ENCODE measurements at places on chromosomes 13 and 19. TPM values are rescaled to one million over a fixed set of nuclear protein-coding genes. Genes with fewer than 3 reads are reported as not detected.

DNA sequence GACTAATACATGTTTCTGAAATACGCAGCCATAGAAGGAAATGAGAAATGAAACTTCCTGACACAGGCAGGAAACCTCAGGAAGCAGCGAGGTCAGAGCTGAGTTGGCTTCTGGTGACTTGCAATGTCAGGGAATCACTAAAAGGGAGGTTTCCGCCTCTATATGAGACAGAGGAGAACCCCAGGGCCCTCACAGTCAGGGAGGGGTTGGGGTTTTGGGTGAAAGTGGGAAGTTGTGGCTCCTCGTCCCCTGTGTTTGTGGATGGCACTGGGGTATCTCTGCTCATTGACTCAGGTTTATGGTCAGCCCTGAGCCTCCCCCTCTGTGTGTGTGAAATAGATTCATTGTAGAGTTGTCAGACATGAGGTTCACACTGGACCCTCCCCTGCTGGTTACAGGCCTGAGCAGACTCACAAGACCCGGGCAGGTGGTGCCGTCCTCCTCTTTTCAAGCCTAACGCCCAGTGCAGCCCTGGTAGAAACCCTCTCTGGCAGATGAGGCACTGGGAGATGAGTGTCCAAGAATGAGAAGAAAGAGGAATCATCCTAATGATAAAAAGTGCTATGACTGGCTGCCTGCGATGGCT, 5.5 kb upstream of the LILRA6 start:
- no peak for DNase-seq

GRCh38 chr13:52751196-52751595, 11.6 kb upstream of the CNMD start:
- DNase-seq: no peak

GRCh38 chr19:53552001-53552721, 14.2 kb downstream of the ZNF331 start:
- DNase-seq: no peak

DNA sequence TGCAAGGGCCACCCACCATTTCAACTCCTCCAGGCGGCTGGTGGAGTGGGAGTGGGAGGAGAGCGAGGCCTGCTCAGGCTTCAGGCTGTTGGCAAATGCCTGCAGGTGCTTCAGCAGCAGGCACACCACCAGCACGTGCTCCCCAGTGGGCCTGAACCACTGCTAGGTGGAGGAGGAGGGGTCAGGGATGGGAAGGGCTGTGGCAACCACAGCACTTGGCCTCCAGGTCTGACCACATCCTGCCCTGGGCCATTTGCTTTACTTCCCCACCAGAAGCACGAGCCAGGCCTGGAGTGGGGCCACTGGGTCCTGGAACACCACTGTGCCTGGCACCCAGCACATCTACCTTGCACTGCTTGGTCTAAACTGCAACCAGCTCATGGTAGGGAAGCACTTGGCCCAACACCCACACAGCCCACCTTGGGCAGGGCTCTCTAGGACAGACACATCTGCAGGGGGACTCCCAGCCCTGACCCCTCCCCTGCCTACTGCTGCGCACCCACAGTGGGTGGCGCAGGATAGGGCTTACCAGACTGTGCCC, 26.2 kb downstream of the TUBA3C start:
- no peak for DNase-seq

GRCh38 chr13:77065461-77066147, 38.6 kb upstream of the FBXL3 start:
- DNase-seq: no peak

Gene ETV2
- polyA plus RNA-seq: 3.5 TPM

Gene MATK
- 0.34 TPM for polyA plus RNA-seq

Gene PDE4C
- 0.47 TPM for polyA plus RNA-seq

Gene BCAM
- 34.7 TPM for polyA plus RNA-seq

All from hepatocyte (in vitro differentiated cells).